WERI-Rb-1 (cell line): ENCODE measurements at places on chromosomes 2 and 18.

DNA sequence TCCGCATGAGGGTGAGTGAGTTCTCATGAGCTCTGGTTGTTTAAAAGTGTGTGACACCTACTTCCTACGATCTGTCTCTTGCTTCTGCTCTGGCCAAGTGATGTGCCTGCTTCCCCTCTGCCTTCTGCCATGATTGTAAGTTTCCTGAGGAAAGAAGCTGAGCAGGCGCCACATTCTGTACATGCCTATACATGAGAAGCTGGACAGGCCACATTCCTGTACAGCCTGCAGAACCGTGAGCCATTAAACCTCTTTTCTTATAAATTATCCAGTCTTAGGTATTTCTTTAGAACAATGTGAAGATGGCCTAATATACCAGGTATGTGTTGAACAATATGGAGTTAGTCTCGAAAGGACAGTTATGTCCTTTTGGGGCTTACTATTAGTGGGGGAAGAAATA lies 281.0 kb downstream of the ALK start:
- no peak for DNase-seq

GRCh38 chr2:220071696-220072095 lies 444.3 kb downstream of the SLC4A3 start:
- no peak for DNase-seq

DNA sequence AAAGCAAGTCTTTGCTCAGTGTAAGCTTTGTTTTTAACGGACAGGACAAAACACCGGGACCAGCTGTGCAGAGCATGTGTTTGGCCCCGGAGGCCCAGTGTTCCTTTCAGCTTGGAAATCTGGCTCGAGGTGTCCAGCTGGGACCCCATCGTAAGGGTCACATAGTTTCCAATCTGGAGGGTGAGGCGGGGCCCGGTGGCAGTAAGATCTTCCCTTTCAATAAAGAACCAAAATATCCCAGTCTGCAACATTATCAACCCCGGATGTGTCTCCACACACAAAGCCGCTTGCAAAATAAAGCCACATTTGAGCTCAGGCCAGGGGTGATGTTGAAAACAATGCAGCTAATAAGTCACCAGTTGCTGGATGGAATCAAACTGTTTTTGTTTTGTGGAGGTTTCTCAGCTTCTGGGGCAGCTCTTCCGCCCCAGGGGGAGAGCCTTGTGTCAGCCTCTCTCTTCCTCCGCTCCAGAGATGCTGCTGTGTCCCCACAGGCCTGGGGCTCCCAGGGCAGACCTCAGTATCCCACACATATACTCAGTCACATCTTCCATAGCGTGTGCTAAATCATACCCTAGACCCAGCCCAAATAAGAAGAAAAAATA lies 138.6 kb upstream of the GLI2 start:
- no peak for DNase-seq

DNA sequence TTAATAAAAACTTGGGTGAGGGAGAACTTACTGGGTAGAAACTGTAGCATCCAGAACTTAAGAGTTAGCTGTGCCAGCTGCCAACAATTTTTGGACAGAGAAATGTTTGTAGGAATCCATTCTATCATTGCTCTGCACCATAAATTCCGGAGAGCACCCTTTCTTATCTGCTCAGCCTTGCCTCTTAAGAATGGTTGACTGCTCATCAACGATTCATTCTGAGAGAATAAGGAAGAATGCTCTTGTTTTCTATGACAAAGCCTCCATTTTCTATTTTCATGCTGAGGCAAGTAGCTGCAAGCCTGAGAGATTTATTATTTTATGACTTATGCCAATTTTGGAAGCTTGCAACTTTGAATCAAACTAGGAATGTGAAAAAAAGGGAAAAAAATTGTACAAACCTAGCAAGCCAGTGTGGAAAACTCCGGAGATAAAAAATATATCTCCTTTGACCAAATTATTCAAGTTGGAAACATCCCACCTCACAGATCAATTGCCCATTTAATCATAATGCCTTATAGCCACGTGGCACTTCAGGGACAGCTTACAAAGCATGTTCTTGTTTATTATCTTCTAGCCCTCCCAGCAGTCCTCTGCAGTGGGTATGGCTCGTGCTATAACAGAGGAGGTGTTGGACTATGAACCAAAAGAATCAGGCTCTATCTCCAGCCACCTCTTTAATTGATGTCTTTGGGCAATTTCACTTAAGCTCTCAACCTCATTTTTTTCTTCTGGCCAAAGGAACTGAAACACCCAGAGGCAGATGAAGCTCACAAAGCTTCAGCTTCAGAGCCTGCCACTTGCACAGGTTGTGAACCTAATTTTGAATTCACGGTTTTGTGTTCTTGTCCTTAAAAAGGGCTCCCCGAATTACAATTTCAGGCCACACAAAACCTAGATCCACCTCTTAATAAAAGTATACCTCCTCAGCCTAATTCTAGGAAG lies 40.9 kb upstream of the ATL2 start:
- no peak for DNase-seq

- DNase-seq: no peak
Observed at GRCh38 chr2:39483534-39483933, 46.4 kb upstream of the MAP4K3 start.

GRCh38 chr18:23043803-23044376 lies 91.4 kb upstream of the CABLES1 start:
- DNase-seq: no peak

DNA sequence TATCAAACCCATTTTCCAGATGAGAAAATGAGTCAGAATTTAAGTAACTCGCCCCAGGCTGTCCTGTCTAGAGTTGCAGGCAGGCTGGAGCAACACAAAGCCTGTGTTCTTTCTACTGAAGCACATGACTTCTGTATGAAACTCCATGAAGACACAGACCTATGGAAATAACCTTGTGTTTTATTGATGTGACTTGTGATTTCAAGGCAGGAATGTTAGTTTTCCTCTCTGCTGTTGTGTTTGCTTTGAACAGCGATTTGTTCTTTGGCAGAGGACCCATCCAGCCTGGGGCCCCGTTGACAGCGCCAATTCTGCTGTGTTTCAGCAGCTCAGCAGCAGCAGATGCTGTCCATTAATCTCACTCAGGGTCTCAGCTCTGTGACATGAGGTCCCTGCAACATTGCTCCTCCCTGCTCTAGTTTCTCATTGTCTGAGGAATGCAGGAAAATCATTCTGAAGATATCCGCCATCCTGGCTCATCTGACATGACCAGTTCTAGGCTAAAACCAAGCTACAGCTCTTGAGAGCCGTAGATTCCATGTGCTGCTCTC lies 344.3 kb upstream of the RAB12 start:
- peak; percentile 49 for DNase-seq

DNA sequence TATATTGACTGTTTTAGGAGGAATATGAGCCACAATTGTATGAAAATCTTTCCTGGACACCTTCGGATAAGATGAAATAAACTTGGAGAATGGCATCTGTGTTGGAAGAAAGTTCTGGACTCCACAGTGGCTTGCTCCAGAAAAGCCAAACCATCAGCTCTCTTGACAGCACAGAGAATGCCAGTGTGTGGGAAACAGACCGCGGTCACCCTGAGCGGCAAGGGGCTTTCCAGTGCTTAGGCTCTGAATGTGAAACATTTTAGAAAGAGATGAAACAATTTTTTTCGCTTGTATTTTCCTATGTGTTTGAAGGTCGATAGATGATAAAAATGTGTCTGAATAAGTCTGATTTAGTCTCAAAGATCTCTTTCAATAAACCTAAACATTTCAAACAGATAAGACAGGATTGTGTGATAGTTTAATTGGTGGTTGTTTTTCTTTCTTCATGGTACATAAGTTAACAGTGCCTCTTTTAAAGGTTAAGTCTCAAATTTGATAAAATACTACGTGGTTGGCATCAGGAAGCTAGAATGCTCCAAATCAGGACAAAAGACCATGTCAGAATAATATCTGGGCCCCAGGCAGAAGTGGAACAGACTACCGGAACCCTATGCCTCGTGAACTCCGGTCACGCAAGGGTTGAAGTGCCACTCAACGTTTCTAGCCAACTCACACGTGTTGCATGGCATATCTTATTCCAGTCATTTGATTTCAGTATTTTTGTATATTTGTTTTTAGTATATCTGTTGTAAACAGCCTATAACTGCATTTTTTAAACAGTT lies 28.9 kb downstream of the PTGR3 start:
- no peak for DNase-seq

DNA sequence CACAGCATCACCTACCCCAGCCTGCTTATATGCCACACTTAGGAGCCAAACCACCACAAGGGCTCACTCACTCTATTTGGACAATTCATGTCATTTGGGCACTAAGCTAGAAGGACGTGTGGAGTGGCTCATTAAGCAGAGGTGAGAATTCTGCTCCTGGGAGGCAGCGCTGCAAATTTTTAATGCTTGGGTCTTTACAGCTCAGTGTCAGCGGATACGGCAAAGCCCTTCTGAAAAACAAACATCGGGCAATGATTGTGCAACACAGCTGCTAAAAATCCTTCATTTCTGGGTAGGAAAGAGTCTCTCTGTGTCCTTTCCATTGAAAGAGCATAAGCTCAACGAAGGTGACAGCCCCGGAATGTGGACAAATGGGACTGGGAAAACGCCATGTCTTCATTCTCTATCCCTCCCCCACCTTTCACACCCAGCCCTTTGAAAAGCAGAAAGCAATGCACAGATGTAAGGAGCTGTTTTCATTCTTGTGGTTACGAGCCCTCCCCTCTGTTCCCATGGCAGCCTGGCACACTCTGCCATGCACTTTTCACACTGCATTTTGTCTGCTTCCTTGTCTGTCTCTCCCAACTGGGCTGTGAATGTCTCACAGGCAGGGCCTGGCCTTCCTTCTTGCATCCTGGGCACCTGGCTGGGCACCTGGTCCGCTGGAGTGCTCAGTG lies 16.0 kb downstream of the TMEM177 start:
- no peak for DNase-seq

DNA sequence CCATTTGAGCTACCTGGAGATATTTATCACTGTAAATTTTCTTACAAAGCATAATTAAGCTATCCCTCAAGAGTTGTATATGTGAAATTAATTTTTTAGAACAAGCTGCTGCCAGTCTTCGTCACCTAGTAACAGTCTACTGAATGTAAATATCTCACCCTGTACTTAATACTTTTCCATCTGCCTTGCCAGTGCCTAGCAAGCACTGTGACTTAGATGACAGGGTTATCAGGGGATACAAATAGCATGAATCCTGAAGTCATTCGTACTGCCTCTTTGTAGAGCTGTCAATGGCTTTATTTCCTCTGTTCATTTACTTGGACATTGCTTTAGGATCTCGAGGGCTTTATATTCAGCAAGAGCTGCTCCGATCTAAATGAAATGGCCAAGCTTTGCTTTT lies 763.6 kb downstream of the ADCYAP1 start:
- DNase-seq: no peak

GRCh38 chr2:96699021-96699420 lies 40.8 kb downstream of the LMAN2L start:
- no peak for DNase-seq

DNA sequence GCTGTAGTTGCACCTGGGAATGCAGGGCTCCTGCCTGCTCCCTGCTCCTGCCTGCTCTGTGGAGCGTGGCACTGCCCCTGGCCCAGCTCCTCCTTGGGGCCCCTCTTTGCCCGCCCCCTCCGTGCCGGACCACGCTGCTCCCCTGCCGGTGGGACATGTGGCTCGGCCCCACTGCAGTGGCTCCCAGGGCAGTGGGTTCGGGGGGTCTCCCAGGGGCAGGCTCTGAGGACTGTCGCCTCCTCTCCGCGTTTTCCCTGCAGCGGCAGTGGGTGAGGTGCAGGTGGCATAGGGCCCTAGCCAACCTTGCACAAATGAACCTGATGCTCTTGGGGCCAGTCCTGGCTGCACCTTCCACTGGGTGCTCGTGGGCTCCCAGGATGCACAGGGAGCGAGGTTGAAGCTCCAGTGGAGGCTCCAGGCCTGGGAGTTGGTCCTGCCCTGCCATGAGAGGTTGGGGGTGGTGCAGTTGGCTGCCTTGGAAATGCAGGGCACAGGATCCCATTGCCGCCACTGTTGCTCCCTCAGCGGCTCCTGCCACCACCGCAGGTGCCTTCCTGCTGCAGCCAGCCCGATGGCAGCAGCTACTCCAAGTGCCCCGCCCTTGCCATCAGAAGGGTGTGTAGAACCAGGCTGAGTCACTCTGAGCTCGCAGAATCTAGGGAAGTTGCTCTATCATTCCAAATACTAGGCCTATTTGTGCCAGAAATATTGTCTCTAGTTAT lies 313.1 kb upstream of the SYT4 start:
- no peak for DNase-seq

DNA sequence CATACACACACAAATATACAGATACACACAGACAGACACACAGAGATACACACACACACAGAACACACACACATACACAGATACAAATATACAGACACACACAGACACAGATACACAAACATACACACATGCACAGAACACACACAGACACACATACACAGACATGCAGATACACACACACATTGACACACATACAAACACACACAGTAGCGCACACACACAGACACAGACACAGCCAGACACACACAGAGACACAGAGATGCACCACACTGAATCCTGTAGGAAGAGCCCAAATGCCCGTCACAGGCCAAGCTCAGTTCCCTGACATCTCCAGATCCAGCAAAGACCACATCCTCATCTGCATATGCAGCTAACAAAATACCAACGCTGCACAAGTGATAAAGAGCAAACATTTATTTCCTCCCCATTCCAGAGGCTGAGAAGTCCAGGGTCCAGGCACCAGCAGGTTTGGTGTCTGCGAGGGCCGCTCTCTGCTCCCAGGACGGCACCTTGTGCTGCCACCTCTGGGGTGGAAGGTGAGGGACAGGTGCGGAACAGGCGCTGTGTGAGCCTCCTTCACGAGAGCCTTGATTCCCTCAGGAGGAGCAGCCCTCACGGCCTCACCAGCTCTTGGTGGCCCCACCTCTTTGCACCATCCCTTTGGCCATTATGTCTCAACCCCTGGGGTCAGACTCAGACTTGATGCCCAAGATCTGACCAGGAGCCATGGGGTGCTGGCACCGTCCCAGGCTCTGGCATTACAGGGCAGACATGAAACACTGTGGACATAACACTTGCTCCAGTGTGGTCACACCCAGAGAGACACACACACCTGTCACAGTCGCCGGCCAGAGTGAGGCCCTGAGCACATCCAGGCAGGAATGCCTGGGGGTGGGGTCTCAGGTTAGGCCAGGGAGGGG lies 108.7 kb downstream of the NDUFA10 start:
- no peak for DNase-seq

- DNase-seq: no peak
Observed at GRCh38 chr2:30235008-30235655, 3.8 kb downstream of the LBH start.

GRCh38 chr18:22710673-22711191 lies 222.4 kb upstream of the RBBP8 start:
- no peak for DNase-seq

DNA sequence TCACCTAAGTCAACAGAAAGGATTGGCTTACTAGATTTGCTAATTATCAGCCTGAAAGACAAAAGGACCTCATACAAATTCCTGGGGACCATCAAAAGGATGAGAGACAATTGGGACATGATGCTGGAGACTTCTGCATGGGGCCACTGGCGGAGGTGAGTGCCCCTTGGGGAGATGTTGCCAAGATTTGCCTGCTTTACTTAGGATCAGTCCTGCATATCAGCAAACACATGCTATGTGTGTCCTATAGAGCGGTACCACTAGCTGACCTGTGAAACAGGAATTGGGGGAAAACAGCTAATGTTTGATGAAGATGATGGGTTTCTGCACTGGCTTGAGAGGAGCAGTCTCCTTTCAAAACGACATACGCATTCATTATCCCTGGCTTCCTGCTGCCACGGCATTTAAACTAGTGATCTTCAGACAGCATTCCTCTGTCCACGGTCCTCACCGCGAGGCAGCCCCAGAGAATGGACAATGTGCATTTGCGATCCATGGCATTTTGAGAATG lies 104.2 kb downstream of the TGIF1 start:
- no peak for DNase-seq
